Activated naive CD8-positive, alpha-beta T cell treated with anti-CD3 and anti-CD28 coated beads, Interleukin-2, amount 10 ng/mL, durations not matched to agents 7 days and 5 days (primary cell): ENCODE measurements at places on chromosomes 6 and 20. TPM values are rescaled to one million over a fixed set of nuclear protein-coding genes. Genes with fewer than 3 reads are reported as not detected.

DNA sequence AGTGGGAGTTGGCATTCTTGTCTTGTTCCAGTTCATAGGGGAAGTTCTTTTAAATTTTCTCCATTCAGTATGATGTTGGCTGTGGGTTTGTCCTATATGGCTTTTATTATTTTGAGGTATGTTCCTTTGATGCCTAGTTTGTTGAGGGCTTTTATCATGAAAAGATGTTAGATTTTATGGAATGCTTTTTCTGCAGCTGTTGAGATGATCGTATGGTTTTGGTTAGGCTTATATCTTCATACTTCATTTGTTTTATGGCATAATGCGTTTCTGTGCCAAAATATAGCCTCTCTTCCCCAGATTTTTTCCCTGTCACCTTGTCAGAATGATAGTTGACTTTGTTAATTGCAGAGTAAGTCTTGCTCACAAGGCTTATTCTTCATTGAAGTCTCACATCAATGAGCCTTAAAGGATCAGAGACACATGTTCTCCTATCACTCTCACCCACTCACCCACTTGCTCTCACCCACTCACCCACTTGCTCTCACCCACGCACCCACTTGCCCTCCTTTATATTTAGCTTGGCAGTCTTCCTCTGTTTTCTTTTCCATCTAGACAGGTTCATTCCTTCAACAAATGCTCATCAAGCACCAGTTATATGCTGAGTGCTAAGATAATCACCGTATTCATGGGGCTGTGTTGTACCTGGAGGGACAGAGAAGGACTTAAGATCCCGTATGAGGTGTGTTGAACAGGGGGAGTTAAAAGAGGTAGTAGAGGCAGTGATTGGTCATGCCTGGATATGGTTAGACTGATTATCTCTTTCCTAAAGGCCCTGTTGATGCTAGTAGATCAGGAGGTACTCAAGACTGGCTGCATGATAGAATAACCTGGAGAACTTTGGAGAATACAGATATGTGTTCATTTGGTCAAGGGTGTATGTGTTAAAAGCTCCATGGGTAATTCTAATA, 19.3 kb downstream of the UST start:
- no peaks in the 10 kb centered on the region for H3K36me3 ChIP-seq
- H3K4me3 ChIP-seq: no peak overlapping the region
- no peak overlapping the region for H3K27ac ChIP-seq
- H3K4me1 ChIP-seq: peaks cover 15% of the 10 kb centered on the region

DNA sequence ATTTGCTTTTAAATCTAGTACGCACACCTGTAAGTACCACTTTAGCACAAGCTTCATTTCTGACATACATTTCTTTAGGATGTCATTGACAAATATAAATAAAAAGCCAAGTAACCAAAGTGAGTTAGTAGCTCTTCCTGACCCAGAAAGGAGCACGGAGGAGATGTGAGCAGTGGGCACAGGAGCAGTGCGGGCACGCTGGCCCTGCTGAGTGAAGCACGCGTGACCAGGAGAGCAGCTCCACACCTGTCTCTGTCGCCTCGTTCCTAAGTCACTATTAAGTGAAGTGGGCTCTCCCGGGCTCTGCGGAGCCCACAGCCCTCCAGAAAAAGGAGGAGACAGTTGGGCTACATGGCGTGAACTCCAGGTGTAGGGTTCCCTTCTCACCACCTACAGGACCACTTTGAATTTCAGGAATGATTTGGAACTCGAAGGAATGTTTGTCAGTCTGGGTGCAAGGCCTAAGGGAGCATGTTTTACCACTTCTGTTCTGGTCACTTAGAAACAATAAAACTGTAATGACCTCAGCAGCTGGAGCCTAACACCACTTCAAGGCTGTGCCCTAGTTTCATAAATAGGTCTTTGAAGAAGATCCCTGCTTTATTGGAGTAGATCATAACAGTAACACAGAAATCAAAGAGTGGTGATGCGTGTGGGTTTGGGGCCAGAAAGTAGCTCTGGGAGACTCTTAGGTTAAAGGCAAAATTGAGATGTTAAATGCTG, 95.9 kb downstream of the FAM120B start:
- no peaks in the 10 kb centered on the region for H3K27me3 ChIP-seq
- no peak overlapping the region for H3K27ac ChIP-seq
- no peak overlapping the region for H3K4me3 ChIP-seq
- H3K4me1 ChIP-seq: peaks cover 3% of the 10 kb centered on the region
- H3K36me3 ChIP-seq: peaks cover 33% of the 10 kb centered on the region

DNA sequence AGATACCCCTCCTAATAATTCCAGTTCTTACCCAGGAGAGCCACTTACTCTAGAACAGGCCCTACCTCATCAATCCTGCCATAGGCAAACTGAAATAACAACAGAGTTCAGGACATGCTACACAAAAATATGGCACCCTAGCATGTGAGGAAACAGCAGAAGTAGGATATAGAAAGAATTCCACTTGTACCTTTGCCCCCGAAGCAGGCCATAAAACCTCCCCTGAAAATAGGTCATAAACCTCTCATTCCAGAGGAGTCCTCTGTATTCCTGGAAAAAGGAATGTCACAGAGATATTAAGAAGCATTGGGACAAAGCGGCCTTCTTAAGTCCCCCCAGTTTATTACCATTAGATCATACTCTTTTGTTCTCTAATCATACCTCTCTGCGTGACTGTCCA, 504.3 kb upstream of the MARCKS start:
- H3K4me1 ChIP-seq: no peaks in the 10 kb centered on the region
- no peak for DNase-seq
- H3K4me3 ChIP-seq: no peak overlapping the region
- no peak overlapping the region for H3K27ac ChIP-seq

- no peak overlapping the region for H3K27ac ChIP-seq
- peak overlapping the region; percentile 70 for H3K4me3 ChIP-seq
- no peaks in the 10 kb centered on the region for H3K36me3 ChIP-seq
Observed at GRCh38 chr6:56852260-56853010, 102.5 kb upstream of the BEND6 start.

The TNFRSF6B gene
- not detected for total RNA-seq
